Activated CD4-positive, alpha-beta T cell treated with anti-CD3 and anti-CD28 coated beads for 24 hours (primary cell): ENCODE measurements at places on chromosomes 6 and 20.

DNA sequence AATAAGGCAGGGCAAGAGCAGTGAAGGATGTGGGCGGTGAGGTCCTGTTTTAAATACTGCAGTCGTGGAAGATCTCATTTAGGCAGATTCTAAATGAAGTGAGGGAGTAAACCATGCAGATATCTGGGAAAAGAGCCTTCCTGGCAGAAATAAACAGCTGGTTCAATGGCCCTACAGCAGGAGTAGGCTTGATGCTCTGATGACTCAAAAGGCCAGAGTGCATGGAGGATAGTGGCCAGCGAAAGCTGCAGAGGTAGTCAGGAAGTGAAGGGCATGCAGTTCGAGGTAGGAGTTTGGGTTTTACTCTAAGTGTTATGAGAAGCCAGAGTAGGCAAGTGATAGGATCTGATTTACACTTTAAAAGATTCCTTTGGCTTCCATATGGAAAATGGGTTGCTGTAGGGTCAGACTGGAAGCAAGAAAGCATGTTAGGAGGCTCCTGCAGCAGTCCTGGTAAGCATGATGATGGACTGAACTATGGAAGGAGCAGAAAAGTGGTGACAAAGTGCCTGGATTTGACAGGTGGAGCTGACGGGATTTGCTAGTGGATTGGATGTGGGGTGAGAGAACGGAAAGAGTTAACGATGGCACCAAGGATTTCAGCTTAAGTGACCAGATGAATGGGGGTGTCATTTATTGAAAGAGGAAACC lies 150.0 kb downstream of the GJA10 start:
- no peak for DNase-seq

DNA sequence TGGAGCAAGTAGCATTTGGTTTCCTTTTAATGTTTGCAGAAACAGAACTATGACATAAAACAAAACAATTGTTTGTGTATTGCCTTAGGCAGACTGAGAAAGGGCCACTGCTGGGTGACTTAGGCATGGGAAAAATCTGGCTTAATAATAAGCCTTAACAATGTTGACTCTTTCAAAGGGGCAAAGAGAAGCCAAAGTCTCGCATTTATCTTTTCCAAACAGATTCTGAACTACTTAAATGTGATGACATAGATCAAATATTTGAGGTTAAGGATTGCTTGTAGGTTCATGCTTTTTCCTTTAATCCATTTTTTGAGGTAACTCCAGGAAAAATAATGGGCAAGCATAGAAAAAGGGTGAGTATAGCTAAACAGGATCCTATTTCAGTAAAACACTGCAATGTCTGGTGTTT lies 39.6 kb downstream of the ADAT2 start:
- DNase-seq = no peak

DNA sequence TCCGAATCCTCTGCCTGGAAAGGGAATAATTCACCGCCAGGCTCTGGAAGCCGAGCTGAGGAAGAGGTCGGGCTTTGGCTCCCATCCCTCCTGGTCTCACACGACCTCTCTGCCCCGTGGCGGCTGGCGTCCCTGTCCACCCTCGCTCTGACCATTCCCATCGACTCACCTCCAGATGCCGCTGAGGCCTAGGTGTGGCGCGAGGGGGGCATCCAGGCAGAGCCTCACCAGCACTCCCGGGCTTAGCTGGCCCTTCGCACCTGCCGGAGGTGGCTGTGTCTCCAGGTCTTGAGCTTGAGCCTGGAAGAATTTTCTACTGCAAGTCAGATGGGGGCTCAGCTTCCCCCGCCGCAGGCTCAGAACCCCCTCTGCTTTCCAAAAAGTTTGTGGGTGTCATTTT lies 28.5 kb upstream of the SMOC2 start:
- no peak for DNase-seq

GRCh38 chr6:88089708-88090107 lies 42.1 kb downstream of the SPACA1 start:
- DNase-seq = no peak

DNA sequence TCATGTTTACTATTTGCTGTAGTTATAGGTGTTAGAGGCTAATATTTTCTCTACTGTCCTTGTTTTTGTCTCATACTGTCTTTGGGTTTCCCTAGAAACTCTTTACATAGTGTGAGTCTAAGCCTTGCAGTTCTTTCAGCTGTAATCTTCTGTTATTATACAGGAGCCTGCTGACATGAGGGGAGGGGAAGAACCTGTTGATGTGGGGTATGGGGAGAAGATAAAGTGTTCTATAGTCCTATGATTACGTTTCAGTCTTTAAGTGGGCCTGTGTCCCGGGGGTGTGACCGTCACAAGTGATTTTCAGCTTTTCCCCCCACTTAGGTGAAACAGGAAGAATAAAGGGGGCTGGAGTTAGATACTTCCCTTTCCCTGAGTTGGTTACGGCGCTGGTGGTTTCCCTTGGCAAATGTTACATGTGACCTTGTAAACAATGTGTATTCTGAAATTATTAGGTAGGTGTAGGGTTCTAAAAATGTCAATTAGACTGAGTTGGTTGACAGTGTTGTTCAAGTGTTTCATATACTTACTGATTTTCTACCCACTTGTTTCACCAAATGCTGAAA lies 41.3 kb downstream of the REV3L start:
- no peak for DNase-seq

GRCh38 chr6:88910922-88911778 lies 52.3 kb downstream of the RNGTT start:
- no peak for DNase-seq

DNA sequence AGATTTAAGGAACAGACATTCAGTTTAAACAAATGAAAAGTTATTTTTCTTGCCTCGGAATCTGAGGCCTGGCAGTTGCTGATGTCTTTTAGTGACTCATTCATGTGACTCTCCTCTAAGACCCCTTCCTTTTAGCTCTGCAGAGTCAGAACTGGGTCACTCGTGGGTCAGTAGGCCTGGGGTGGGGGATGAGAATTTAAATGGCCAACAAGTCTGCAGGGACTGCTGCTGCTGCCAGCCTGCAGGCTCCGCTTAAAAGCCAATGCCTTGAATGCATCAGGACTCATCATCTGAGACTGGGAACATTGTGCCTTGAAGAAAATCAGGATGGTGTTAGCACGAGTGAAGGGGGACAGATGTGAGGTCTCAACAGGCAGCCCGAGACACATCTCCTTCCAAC lies 404.3 kb downstream of the CDH26 start:
- no peak for DNase-seq

DNA sequence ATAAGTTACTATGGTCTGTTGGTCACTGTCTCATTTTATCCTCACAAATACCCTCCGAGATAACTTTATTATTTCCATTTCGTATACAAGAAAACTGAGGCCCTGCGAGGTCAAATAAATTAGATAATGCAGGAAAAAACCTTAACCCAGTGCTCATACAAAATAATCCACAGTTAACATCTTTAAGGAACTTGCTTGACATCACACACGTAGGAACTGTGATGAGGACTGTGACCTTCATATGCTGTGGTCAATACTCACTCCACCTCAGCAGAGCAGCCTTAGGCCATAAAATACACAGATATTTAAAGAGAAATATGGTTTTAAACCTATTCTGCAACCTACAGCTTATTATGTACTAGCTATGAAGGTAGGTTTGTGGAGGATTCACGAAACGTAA lies 34.3 kb downstream of the PRDM1 start:
- no peak for DNase-seq
